Occipital lobe (tissue), 3 donors: ENCODE measurements at places on chromosomes 5 and 9.

DNA sequence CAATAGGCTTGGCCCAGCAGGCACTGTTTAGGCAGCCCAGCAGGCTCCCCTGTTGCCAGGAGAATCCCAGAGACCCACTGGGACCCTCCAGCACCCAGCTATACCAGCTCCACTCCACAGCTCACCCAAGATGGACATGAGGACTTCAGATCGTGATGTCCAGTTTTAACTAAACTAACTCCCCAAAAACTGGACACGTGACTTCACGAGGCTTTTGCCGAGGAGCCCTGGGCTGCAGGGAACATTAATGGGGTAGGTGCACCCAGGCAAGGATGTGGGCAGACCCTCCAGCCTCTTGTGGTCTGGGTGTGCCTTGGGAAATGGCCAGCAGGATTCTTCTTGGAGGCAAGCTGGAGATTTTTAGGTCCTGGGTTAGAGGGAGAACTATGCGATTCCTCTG lies 8.9 kb upstream of the NKD2 start:
- DNase-seq, result no peak

DNA sequence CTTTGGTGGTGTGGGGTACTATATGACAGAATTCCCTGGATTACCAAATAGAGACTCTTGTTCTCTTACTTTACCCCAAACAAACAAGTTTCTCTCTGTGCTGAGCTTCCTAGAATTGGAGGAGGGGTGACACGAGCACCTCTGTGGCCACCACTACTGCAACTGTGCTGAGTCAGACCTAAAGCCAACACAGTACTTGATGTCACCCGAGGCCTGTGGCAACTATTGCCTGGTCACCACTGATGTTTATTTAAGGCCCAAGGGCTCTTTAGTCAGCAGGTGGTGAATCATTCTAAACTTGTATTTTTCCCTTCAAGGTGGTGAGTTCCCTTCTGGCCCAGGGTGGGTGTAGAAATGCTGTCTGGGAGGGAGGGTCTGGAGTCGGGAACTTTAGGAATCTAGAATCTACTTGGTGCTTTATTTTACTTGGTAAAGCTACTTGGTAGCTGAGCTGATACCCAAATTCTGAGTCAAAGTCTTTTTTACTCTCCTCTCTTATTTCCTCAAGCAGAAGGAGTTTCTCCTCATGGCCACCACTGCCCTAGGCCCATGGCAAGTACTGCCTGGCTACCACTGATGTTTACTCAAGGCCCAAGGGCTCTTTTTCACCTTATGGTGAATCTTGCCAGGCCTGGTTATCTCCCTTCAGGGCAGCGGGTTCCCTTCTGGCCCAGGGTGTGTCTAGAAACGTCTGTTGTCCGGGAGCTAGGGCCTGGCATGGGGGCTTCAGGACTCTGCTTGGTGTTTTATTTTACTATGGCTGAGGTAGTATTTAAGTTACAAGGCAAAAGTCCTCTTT lies 9.8 kb downstream of the LURAP1L start:
- no peak for DNase-seq

DNA sequence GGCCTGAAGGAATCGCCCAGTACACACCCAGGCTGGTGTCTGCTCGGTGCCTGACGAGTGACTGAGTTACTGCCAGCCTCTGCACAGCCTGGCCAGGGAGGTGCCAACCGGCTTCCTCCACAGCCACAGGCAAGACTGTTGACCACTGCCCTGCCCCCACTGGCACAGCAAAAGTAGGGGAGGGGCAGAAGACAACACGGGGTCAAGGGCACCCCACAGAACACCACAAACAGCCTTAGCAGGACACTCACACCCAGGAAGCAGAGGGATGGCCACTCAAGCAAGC lies 722 bp upstream of the LHX3 start:
- no peak for DNase-seq

DNA sequence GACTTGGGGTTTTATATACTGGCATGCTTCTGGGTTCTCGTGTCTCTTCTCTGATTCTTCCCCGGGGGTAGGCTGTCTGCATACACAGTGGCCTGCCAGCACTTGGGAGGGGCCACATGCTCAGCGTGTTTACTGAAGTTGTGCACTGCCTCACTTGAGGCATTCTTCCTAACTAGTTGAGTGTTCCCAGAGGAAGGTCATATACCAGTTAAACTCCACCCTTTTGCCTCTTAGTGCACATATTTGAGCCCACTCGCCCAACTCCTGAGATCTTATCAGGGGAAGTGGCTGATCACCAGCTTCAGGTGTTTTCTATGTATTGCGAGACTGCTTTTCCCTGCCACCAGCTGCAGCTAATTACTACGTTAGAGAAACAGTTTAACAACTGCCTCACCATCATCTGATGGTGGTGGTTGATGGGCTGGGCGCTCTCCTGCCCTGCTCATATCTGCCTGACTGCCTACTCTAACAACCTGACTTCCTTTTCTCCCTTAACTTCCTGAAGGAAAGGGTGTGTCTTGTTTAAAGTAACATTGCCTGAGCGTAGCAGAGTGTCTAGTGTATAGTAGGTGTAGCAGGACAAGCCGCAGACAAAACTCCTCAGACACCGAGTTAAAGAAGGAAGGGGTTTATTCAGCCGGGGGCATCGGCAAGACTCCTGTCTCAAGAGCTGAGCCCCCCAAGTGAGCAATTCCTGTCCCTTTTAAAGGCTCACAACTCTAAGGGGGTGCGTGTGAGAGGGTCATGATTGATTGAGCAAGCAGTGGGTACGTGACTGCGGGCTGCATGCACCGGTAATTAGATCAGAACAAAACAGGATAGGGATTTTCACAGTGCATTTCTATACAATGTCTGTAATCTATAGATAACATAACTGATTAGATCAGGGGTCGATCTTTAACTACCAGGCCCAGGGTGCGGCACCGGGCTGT lies 60.1 kb upstream of the CLINT1 start:
- DNase-seq, result no peak

- DNase-seq, result no peak
Observed at GRCh38 chr9:136339173-136339957, 12.0 kb downstream of the GPSM1 start.

GRCh38 chr5:128905568-128906110 lies 59.6 kb upstream of the SLC27A6 start:
- DNase-seq, result no peak

GRCh38 chr5:134020188-134020587 lies 15.4 kb upstream of the VDAC1 start:
- no peak for DNase-seq

DNA sequence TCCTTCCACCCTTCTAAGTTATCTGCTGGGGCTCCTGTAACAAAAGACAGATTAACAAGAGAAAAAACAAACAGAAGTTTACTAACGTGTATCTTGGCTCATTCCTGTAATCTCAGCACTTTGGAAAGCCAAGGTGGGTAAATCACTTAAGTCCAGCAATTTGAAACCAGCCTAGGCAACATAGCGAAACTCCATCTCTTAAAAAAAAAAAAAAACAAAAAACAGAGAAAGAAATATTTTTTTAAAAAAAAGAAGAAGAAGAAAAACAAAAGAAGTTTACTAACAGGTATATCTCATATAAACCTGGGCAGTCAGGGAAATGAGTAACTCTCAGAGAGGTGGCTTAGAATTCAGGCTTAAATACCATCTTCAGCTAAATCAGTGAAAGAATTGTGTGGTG lies 10.3 kb upstream of the NDFIP1 start:
- DNase-seq, result no peak

GRCh38 chr5:153767221-153768188 lies 271.2 kb downstream of the FAM114A2 start:
- no peak for DNase-seq
